ENCODE measurements at places on chromosomes 2 and 18.

- no peak for DNase-seq
Observed at GRCh38 chr2:129712676-129712985, 266.8 kb upstream of the RAB6C start.

DNA sequence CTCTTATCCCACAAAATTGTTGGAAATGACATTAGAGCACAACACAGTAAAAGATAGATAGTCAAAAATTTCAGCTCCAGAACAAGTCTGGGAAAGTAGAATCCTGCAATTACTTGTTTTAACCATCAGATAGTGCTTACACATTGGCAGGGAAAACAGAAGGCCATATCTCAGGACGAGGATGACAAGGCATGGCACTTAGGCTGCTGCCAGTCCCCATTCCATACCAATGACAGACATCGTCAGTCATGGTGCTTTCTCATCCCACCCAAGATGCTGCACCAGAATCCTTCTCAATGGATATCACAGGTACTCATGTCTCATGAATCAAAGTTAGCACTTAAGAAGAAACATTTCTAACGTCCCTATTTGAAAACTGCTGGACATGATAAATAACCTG lies 187.3 kb downstream of the NCKAP5 start:
- DNase-seq = no peak

DNA sequence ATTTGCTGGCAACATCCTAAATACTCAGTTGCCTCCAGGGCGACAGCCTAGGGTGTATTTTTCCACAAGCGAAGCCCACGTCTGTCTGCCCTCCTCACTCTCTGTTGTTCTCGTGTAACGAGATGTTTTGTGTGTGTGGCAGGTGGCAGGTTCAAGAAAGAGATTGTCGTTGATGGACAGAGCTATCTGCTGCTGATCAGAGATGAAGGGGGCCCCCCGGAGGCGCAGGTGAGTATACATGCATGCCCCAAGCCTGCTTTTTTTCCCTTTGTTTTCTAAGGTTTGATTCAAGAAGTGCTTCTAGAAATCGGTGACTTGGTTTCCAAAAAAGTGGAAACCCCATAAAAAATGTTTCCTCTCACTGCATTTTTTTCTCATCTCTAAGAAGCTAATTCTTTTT lies 247.0 kb downstream of the AGAP1 start:
- no peak for DNase-seq

- DNase-seq = no peak
Observed at GRCh38 chr2:53315149-53315548, 452.5 kb upstream of the CHAC2 start.

GRCh38 chr2:241234066-241234790 lies 45.8 kb downstream of the ANO7 start:
- no peak for DNase-seq

DNA sequence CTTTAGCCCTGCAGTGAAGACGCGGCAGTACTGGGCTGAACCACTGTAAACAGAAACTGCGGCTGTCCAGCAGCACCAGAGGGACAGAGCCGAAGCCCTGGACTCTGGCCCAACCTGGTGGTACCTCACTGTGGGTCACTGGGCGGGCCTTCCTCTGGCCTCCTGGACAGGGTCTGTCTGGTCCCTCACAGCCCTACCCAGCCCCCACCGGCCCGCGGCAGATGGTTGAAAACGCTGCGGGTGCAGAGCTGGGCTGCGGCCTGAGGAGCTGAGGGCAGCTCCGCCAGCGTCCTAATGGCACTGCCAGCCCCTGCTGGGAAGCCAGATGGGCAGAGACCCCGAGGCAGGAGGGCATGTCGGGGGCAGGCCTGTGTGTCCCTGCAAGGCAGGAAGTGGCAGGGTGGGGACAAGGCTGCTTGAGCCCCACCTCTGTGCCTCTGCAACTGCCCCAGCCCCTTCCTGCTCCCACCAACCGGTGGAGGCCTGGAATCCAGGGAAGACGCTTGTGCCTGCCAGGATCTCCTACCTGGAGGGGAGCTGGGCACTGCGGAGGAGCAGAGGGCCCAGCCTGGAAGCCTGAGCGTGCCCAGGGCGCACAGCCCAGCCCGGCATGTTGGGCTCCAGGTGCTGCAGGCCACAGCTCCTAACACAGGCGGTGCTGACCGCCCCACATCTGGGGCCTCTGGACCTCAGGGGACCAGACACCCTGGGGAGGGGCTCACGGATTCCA lies 36.3 kb downstream of the HS6ST1 start:
- DNase-seq = no peak

GRCh38 chr2:160220026-160220425 lies 20.0 kb upstream of the ITGB6 start:
- no peak for DNase-seq

DNA sequence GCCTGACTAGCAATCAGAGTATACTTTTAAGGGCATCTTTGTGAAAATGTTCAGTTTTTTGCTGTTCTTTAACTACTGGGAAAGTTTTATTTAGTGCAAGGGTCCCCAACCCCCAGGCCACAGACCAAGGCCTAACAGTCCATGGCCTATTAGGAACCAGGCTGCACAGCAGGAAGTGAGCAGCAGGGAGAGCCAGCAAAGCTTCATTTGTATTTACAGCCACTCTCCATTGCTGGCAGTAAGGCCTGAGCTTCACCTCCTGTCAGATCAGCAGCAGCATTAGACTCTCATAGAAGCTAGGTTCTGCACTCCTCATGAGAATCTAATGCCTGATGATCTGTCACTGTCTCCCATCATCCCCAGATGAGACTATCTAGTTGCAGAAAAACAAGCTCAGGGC lies 17.1 kb upstream of the NR4A2 start:
- no peak for DNase-seq

- DNase-seq = peak; percentile 59
Observed at GRCh38 chr2:203484266-203485112, 50.6 kb downstream of the RAPH1 start.

DNA sequence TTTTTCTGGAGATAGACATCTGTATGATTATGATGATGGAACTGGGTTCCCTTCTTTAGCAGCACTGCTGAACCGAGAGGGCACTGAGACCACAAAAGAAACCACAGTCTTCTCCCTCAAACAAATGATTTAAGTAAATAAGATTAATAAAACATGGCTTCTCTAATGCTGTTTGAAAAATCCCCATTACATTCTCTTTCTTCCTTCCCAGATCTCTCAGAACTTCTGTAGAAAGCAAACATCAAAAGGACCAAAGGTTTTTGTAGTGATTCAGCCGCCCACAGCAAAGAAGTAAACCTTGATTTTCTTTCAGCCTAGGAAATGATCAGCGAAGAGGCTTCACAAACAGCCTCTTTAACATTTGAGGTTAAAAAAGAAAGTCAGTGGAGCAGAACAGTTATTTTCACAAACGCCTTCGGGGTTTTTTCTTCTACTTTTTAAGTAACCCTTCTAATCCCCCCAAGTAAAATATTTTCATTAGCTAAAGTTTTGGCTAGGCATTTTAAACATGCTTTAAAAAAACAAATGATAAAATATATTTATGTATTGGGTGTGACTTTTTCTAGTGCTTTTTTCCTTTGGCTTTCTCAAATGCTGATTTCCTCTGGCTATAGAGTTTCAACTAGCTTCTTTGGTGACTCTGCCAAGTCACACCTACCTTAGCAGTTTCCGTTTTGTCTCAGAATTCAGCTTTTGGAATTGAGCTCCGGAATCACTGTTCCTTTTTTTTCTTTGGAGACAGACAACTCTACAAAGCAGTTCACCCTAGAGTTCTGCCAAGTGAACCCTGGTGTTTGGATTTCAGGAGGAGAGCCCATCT lies 89.6 kb downstream of the UPP2 start:
- no peak for DNase-seq

DNA sequence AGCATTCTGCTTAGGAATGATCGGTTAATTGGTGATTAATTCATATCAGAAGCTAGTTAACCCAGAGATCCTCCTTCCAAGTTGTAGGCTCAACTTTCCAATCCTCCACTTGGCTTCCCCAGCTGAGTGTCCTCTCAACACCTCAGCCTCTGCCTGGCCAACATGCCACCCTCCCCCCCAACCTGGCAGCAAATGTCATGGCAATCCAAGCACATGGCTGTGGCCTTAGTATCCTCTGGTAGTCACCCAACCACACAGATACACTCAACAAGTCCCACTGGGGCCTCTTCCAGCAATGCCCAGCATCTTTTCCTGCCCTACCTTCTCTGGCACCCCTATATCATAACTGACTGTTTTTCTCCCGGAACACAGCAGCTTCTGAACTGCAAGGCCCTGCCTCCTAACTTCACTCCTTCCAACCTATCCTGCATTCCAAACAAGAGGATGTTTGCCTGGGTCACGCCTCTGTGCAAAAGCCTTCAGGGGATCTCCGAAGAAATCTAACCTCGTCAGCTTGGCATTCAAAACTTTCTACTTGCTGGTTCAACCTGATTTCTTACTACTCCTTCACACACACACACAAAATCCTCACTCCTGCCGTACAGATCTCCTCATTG lies 195.0 kb downstream of the CYP26B1 start:
- peak; percentile 42 for DNase-seq

- no peak for DNase-seq
Observed at GRCh38 chr2:43303889-43304288, 77.5 kb upstream of the ZFP36L2 start.

GRCh38 chr18:52348209-52348608 lies 8.2 kb downstream of the DCC start:
- DNase-seq = no peak

- DNase-seq = peak; percentile 51
Observed at GRCh38 chr2:189751080-189751658, 11.4 kb downstream of the OSGEPL1 start.

DNA sequence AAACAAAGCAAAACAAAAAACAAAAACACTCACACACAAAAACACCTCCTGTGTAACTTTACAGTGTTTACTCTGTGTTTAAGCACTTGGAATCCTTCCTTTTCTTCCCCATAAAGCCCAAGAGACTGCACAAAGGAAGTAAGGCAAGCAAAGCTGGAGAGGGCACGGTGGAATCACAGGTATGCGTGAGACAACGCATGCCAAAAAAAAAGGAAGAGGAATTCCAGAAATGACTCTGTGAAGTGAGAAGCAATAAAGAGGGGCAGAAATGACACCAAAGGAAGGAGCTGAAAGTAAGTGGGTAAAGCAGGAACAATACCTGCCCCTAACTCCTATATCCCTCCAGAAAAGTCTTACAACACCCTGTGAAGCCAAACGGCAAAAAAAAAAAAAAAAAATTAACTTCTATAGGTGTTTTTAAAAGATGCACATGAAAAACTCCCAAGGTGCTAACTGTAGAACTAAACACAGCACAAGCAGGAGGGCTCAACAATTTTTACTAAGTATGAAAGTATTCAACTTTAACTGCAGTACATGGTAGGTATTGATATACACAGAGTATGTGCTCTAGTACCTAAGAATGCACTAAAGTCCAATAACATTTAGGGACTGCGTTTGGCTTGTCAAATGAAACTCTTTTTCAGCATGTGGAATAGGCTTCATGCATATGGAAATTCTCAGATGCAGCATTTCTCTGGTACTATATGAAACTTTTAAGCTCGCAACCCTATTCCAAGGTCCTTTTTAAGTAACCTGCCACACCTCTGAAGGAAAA lies 9.1 kb downstream of the RND3 start:
- peak; percentile 71 for DNase-seq

GRCh38 chr18:9861933-9862332 lies 23.8 kb upstream of the TXNDC2 start:
- DNase-seq = no peak

DNA sequence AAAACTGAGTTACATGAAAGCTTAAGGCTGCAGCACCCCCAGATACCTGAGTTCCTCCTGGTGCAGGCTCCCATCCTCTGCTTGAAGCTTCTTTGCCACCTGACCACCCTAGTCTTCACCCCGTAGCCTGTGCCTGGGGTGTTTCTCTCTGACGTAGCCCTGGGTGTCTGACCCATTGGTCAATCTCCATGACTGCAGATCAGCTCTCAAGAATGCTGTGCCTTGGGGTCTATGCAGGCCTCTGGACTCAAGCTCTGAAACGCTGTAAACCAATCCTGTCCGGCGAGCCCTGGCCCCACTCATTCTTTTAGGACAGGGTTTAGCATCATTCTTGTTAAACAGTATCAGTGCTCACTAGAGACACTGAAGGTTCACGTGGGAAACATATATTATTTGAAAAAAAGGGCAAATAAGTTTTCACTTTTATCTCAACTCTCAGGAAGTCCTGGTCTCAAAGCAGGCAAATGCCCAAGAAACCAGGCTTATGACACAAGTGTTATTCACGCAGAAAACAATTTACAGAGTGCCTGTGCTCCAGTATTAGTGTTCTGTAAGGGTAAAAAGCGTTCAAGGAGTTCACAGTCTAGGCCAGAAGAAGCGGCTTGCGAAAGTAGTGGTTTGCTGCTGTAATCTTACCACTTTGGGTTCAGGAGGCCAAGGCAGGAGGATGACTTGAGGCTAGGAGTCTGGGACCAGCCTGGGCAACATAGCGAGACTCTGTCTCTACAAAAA lies 22.8 kb upstream of the PPP4R1 start:
- DNase-seq = peak; percentile 20

DNA sequence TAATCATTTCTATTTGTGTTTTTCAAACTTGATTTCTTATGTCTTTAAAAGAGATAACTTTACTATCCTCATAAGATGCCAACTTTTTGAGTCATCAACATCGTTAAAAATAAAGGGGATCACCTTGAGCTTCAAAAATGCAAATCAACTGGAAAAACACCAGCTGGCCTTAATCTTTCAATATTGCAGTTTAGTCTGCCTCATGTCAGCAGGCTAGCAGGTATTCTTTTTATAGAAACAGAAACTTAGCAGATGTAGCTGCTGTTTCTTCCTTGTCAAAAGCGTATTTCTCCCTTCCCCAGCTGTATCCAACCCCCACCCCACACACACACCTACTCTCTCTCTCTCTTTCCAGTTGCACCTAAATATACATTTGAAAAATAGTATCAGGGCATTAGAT lies 154.1 kb upstream of the ZNF804A start:
- no peak for DNase-seq

- DNase-seq = peak; percentile 36
Observed at GRCh38 chr2:24492421-24493279, 1.6 kb downstream of the NCOA1 start.

DNA sequence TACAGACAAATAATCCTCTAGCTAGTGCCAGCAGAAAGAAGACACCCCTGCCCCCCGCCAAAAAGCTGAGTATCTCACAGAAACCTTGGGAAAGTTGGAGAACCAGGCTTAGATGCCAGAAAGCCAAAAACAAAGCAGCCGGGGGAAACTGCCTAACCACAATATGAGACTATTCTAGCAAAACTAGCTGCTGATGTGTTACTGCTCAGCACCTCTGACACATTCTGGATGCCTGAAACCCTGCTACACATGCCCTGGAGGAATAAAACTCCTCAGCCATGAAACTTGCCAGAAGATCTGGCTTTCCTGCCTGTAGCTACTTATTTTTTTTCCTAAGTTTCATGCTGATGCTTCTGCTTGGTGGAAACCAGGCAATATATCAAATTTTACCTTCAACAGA lies 122.7 kb upstream of the GCFC2 start:
- no peak for DNase-seq
